Left lung (tissue), 14 donors: ENCODE measurements at places on chromosomes 2 and 18. TPM values are rescaled to one million over a fixed set of nuclear protein-coding genes. Genes with fewer than 3 reads are reported as not detected.

DNA sequence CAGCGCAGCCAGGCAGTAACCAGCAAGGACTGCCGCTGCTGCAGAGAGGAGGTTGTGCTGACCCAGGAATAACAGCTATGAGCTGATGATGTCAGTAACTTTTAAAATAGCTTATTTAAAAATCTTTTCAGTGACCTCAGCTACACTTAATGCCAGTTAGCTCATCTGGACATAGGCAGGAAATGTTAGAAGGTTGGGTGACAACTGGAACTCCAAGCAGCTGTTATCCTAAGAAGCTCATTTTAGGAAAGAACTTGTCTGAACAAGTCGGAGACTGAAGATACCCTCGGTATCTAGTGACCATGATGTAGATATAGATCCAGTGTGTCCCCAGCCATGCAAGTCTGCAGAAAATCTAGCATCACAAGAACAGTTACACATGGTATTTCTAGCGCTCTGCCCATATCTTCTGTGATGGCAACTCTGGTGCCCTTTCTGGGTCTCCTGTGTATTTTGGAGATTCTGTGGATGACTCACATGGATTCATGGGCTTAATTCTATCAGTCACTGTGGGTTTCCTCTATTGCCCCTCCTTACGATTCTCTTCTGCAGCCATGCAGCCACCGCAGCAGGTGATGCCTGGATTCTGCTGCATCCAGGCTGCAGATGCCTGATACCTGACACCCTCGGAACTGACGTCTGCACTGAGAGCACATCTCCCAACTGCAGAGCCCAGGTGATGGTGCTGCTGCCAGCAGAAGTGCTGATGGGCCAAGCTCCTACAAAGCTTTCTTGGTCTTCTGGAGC, 19.8 kb upstream of the PLEK start:
- no peak for DNase-seq

The RNF152 gene
- 17.3 TPM for polyA plus RNA-seq

The TMEM169 gene
- polyA plus RNA-seq, result 1.1 TPM

- DNase-seq, result no peak
These were observed 265.4 kb downstream of the AFF3 start for GRCh38 chr2:99876956-99877355.

GRCh38 chr2:157386747-157387146, 57.1 kb downstream of the CYTIP start:
- no peak for DNase-seq

DNA sequence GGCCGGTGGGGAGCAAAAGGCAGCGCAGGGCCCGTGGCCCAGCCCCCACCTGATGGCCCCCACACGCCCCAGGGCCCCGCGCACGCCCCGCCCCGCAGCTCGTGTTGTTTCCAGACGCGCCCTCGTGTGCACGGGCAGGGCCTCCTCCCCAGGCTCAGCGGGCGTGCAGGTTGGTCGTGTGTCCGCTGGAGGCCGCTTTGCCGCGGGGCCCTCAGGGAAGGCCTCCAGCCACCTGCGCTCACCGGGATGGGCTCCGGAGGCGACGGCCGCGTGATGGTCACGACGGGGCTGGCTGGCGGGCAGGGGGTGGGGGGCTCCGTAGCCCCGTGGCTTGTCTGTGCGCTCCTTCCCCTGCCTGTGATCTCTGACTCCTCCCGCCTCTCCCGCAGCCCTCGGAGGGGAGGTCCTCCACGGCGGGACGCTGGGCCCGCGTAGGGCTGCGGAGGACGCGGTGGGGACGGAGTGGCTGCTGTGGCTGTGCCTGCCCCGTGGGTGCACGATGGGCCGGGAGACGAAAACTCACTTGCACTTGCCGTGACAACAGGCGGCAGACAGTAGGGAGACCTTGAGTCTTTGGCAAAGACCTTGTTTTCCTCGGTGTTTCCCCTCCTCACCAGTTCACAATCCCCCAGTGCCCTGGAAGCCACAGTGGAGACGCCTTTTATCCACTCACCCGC, 67.1 kb downstream of the RTP5 start:
- DNase-seq, result no peak

DNA sequence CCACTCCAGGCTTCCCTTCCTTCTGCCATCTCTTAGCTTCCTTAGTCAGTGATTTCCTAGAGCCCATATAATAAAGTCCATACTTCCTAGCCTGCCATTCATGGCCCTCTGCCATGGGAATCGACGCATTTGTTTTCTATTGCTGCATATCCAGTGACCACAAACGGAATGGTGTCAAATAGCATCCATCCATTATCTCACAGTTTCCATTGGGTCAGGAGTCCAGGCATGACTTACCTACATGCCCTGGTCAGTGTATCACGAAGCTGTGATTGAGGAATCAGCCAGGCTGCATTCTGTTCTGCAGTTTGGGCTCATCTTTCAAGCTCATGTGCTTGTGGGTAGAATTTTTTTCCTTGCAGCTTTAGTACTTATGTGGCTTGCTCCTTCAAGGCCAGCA, 209.7 kb upstream of the EPAS1 start:
- DNase-seq, result no peak

- no peak for DNase-seq
These were observed 23.7 kb downstream of the CRACDL start for GRCh38 chr2:98912221-98912851.

DNA sequence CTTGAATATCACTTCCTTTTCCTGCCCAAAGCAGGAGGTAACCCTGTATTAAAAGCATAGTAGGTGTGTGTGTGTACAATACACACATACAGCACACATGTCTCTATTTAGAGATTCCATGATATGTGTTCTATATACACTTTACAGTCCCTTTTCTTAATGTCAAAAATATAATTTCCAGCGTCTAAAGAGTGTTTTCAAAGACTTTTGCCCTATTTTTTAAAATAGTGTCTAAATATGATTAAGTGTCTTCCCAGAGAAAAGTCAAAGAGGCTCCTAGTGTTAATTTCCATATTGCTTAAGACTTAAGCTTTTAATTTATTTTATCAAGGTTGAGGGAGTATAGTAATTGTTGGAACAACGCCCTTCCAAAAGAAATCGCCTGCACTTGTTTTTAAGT, 420.3 kb upstream of the POU3F3 start:
- DNase-seq, result no peak

GRCh38 chr2:238321467-238321866, 1.1 kb downstream of the TRAF3IP1 start:
- no peak for DNase-seq

The MSGN1 gene
- polyA plus RNA-seq, result not detected

- DNase-seq, result no peak
These were observed 71.2 kb upstream of the RBM44 start for GRCh38 chr2:237727363-237727762.

DNA sequence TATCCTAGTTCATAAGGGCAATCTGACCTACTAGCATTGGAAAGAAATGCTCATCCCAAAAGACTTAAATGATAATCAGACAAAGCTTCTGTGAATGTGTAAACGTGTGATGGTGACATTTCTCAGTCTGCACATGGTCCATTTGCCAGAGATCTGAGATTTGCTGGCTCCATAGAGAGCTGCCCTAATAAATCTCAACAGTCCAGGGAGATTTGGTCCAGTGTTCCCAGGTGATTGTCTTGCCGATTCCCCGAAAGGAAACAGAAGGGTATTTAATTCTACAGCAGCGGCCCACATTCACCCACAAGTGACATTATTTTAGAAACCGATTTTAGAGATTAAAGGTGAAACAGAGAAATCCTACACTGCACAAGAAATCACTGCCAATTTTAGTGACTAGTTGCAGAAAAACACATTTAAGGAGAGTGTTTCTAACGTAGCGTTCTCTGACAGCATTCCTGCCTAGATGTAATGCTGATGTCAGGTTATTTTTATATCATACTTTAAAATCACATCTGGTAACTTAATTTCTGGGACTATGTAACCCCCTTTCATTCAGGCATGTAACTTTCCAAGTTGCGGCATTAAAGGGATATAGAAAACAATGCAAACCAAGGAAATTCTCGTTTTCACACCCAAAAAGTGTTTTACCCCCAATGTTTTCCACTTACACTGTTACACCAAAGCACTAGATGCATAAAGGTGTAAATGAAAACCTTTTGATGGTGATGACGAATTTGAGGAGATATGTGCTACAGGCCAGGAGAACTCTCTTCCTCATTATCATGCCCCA, 231.9 kb upstream of the FN1 start:
- no peak for DNase-seq

GRCh38 chr2:161570424-161571050, 53.7 kb upstream of the SLC4A10 start:
- DNase-seq, result no peak

DNA sequence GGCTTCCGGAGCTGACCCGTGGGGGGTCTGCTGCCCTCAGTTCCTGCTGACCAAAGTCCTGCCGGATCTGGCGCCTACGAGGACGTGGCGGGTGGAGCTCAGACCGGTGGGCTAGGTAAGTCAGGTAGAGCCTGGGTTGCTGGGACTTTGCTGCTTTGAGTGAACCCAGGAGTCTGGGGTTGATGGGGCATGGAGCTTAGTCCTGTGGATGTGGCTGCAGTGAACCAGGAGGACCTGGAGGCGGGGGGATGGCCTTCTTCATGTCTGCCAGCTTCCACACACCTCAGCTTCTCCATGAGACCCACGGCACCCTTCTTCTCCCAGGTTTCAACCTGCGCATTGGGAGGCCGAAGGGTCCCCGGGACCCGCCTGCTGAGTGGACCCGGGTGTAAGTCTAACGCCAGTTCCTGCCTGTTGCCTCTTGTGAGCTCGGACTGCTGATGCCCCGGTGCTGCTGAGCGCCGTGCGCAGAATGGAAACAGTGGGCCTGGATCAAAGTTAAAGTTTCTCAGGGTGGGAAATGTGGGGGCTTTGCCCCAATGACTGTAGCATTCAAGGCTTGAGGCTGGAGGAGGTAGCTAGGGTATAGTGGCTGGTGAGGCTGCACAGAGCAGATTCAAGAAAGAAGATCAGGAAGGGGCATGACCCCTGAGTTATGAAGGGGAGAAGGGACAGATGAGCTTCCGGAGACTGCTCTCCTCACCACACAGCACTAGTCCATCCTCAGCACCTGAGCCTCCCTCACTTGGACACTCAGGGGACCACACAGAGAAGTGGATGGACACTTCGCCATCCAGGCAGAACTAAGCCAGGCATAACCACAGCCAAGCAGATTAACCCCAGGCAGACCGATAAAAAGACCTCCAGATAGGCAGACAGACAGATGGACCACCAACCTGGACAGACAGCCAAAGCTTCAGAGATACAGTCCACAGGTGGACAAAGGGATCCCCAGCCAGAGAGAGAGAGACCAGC, 17.3 kb downstream of the PTPN18 start:
- DNase-seq, result no peak

DNA sequence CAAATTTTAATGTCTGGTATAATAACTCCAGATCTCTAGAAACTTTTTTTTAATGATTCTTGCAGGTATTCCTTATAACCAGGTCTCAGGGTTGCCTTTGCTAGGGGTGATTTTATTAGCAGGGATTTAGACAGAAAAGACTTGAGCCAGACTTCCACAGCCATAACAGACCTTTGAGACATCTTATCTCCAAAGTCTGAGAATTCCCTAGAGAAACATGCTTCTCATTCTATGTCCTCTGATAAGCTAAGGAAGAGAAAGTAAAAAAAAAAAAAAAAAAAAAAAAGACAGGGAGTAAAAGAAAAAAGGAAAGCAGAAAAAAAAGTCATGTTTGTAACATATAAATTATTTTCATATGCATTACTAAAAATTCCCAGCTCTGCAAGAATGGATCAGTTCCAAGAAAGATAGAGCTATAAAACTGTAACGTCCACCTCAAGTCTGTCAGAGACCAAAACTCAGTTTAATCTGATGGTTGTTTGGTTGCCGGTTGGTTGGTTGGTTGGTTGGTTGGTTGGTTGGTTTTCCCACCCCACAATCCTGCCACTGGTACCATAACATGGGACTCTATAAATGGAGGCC, 153.8 kb downstream of the COL6A3 start:
- DNase-seq, result no peak

The KCNG2 gene
- 0.38 TPM for polyA plus RNA-seq

- no peak for DNase-seq
These were observed 3.8 kb upstream of the OSR1 start for GRCh38 chr2:19362094-19362754.

GRCh38 chr18:69002233-69002632, 204.4 kb downstream of the CCDC102B start:
- DNase-seq, result no peak

- DNase-seq, result no peak
These were observed 82.7 kb upstream of the SLC66A3 start for GRCh38 chr2:11072550-11072949.

The COL4A4 gene
- 5.4 TPM for polyA plus RNA-seq

The GPBAR1 gene
- 1.4 TPM for polyA plus RNA-seq

GRCh38 chr18:79637921-79638909, 41.4 kb upstream of the CTDP1 start:
- DNase-seq, result no peak

The ATP6V1C2 gene
- polyA plus RNA-seq, result 2.2 TPM

DNA sequence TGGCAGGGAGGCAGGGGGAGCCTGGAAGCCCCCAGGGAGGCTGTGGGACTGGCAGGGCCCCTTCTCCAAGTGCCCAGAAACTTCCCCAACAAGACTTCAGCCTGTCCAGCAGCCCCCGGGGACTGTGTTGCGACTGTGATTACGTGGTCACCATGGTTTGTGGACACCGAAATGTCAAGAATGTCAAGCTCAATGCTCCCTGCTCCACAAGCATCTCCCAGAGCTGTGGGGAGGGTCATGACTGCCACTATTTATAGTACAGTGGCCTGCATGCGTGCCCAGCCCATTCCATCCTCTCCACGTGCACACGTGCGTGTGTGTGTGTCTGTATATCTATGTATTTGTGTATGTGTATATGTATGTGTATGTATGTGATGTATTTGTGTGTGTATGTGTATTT, 93.8 kb upstream of the MBOAT2 start:
- DNase-seq, result no peak

DNA sequence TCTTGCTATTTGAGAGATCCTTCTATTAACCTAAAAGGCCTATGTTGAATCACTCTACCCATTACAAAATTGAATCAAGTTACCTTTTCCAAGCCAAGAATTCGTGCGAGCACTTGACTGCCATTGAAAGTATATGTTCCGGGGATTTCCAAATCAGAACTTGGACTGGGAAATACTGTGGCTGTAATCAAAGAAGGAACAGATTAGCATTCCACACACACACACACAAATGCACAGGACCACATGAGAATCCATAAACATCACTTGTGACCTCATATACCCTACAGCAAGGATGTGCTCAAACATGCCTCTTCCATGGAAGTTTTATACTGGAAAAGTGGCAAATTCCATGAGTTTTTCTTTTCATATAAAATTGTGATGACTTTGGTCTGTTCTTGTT, 86.0 kb downstream of the ABCA12 start:
- DNase-seq, result no peak

DNA sequence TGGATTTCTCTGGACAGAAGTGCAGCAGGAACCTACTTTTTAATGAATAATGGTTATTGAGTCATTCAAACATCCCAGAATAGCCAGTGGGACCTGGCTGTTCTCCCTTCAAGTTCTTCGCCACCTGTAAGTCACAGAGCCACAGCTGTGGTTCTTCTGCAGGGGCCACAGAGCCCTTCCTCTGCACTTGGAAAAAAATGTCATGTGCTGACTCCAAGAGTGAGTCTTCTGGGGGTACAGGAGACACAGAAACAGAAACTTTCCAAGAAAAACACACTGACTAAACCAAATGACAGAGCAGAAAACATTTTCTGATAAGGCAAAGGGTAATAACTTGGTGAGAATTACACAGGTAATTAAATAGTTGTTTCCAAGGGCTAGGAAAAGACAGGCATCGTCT, 68.7 kb upstream of the FN1 start:
- no peak for DNase-seq
